Hematopoietic multipotent progenitor cell treated with erythropoietin and hydrocortisone succinate and interleukin-3 and kit ligand, for 17 days (in vitro differentiated cells): ENCODE measurements at places on chromosomes 5 and 9.
A peak's percentile ranks its signal among the peaks of the same experiment; 100 is the strongest.

DNA sequence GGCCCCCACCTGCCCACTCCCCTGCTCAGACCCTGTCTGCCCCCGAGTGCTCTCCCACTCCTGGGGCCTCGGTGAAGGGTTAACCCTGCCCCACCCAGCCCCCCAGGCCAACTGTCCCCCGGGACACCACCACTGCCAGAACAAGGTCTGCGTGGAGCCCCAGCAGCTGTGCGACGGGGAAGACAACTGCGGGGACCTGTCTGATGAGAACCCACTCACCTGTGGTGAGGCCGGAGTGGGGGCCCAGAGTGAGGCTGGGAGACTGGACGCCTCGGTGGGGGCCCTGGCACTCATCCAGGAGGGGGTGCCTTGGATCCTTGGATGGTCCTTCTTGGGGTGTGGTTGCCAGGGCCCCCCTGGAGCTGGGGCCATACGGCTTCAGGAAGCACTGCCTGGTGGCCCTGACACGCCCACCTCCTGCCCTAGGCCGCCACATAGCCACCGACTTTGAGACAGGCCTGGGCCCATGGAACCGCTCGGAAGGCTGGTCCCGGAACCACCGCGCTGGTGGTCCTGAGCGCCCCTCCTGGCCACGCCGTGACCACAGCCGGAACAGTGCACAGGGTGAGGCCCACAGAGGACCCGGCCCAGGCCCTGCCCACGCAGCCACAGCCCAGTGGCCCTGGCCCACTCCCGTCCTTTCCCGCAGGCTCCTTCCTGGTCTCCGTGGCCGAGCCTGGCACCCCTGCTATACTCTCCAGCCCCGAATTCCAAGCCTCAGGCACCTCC lies 2.1 kb downstream of the MAMDC4 start:
- no peak for DNase-seq

DNA sequence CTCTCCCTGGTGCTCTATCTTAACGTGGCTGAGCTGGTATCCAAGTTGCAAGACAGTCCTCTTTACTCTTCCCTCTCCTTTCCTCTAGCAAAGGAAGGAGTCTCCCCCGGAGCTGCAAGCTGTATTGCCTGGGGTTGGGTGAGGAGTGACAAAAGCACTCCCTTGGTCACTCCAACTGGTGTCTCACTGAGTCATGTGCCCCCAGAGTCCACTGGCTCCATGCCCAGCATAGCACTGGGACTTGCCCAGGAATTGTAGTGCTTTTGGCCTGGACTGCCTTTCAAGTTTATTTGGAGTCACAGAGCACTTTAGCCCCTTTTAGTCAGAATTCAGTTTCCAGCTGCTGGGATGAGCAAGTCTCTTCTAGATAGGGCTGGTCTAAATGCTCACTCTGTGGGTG lies 82.6 kb upstream of the FST start:
- DNase-seq, result no peak

GRCh38 chr9:112176524-112176923 lies 1.4 kb upstream of the SUSD1 start:
- DNase-seq, result no peak

- DNase-seq, result no peak
These were observed 134.1 kb downstream of the SEMA6A start for GRCh38 chr5:116440457-116441001.

- DNase-seq, result no peak
These were observed 158.9 kb downstream of the AUH start for GRCh38 chr9:91202736-91203283.

GRCh38 chr5:10563110-10563944 lies 543 bp upstream of the ANKRD33B start:
- no peak for DNase-seq

GRCh38 chr5:167233507-167234220 lies 1057.8 kb upstream of the WWC1 start:
- DNase-seq, result no peak

GRCh38 chr5:111790295-111790694 lies 33.3 kb upstream of the NREP start:
- DNase-seq, result no peak

DNA sequence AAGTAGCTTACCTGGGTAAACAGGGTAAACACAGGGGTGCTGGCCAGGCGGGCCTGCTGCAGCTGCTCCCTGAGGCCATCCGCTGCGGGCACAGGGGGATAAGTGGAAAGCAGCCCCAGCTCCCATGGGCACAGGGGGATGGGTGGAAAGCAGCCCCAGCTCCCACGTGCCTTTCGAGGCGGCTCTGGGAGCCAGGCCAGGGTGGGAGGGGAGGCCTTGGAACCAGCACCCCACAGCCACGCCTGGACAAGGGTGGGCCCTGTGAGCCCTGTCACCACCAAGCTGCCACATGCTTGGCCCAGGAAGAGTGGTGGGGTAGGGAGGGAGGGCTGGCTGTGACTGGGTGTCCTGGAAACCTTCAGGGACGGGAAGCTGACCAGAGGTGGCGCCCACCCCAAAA lies 7.8 kb upstream of the CARD9 start:
- no peak for DNase-seq

GRCh38 chr5:159605585-159605984 lies 275.3 kb upstream of the IL12B start:
- DNase-seq, result no peak

DNA sequence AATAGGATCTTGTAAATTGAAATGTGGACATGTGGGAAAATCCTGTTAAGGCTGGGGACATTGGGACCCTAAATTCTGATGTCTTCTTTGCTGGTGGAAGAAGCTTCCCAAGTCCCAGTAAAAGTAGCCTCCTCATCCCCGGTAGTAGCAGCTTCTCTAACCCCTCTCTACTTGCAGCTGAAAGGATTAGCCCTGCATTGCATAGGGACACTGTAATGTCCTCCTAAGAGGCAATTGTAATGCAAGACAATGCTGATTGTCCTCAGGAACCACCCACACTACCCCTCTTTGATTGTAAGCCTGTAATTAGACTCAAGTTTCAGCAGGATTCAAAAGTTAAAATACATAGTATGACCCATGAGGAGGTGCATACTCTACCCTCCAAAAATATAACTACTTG lies 1938.4 kb upstream of the C9orf72 start:
- no peak for DNase-seq

- no peak for DNase-seq
These were observed at the start of gene SLC27A6 for GRCh38 chr5:128965011-128965637. TSS of gene SLC27A6 (plus strand) at chr5:128965488. CDS start at chr5:128966138, 650 bp downstream.

GRCh38 chr5:133265720-133266526 lies 214.1 kb downstream of the HSPA4 start:
- no peak for DNase-seq

GRCh38 chr5:151595411-151595826 lies 4.3 kb upstream of the FAT2 start:
- DNase-seq, result no peak

GRCh38 chr9:87875831-87876545 lies 6.7 kb upstream of the SPATA31E1 start:
- no peak for DNase-seq

DNA sequence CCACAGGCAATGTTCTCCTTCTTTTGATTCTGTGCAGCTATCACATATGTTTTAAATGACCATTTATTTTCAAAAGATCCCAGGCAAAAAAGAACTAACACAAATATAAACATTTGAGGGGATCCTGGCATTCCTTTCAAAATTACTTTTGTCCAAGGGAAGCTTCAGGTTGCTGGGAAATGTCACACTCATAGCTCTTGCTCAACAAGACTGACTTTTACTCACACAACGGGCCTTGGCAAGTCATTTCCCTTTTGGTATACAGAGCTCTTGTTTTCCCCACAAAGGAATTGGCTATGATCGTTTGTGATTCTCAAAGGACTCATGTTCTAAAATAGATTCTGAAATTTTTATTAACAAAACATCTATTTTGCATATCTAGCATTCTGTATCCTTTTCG lies 4.5 kb upstream of the PALM2AKAP2 start:
- no peak for DNase-seq

DNA sequence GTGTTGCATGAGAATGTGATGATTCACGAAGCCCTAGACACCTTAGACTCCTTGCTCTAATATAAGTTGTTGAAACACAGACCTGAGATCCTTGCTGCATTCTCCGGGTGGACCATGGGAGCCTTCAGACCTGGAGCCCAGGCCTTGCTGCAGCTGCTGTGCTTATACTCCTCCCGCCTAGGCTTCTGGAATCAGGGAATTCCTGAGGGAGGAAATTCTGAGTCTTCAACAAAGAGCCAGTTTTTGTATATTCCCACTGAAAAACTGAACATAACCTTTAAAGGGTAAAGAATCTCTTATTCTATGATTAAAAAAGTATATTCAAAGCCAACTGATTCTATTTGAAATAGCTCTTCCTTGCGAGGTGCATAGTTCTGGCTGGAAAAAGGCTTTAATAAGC lies 245.1 kb upstream of the ELAVL2 start:
- DNase-seq, result no peak

DNA sequence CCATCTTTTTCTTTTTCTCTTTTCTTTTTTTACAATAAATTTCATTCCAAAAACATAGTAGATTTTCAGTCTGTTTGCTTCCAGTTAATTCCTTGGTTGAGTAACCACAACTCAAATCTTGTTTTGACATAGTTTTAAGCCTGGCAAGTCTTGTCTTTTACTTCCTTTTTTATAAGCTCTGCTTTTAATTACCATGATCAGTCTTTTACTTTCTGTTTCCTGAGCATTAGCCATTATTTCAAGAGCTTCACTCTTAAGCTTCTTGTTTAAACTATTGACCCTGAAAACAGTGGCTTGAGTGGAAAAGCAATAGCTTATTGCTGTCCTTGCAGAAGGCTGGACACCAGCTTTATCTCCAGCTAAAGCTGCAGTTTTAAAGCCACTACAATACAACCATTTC lies 1363.3 kb downstream of the MAT2B start:
- DNase-seq, result no peak

GRCh38 chr9:101705135-101705661 lies 33.2 kb downstream of the GRIN3A start:
- DNase-seq, result peak; percentile 51

- DNase-seq, result no peak
These were observed 158.0 kb downstream of the PAX5 start for GRCh38 chr9:36876056-36876455.

DNA sequence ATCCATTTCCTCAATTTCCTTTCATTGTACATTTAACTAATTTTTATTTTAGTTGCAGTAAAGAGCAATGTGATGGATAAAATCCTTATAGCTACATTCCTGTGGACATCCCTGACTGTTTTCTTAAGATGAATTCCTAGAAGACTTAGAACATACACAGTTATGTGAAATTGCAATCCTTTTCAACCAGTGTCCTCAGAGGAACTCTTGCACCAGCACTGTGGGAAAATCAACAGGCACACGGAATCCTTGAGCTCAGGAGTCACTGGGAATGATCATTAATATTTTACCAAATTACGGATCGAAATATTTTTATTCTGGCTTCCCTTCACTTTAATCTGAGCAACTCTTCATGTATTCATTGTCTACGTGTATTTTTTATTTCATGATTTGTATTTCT lies 901.9 kb upstream of the WWC1 start:
- no peak for DNase-seq

DNA sequence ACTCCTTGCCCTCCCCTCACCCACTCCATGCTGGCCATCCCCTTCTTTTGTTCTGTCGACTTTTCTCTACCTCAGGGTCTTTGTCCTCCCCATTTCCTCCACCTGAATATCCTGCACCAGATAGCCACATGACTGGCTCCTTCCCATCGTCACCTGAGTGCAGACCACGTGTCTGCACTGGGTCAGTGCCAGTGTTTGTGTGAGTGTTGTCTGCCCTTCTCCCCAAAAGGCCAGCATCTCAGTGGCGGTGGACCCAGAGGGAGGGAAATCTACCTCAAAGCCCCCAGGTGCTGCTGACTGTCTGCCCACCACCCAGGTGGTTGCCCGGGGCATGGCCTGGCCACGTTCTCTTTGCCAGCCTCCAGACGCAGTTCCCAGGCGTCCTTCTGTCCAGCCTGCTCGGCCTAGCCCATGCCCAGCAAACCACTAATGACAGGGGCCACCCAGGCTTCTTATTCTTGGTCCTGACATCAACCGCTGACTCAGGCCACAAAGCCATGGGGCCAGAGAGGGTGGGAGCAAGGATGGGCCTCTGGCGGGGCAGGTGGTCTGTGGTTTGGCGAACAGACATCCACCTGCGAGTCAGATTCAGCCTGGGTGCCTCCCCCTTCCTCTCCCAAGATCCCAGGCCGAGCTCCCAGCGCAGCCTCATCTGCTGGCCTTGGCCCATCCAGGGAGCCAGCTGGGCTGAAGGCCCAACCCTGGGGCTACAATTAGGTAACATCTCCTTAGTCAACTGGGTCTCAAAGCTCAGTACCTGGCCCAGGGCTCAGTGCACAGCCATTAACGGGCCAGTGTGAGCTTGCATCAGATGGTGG lies 5.5 kb upstream of the NINJ1 start:
- DNase-seq, result no peak

- no peak for DNase-seq
These were observed 144.8 kb upstream of the DHFR start for GRCh38 chr5:80799573-80799972.

GRCh38 chr5:123518111-123518510 lies 6.1 kb downstream of the CSNK1G3 start:
- DNase-seq, result no peak

- DNase-seq, result no peak
These were observed 32.9 kb upstream of the PSD2 start for GRCh38 chr5:139762615-139763170.

DNA sequence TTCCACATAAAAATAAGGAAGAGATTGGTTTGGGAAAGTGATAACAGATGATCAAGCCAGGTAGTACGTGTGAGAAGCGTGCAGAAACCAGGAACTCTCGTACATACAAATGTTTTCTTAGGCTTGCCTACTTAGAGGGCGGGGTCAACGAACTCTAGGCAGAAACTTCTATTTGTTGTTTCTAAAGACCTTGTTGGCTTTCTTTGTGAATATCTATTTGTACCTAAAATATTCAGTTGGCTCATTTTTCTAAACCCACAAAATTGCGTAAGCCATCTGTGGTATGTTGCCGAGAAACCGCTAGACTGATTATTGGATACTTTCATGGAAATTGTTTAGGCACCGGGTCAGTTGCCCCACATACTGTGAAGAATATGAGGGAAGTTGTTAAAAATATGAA lies 458.5 kb downstream of the MAT2B start:
- DNase-seq, result no peak

GRCh38 chr5:177968661-177969211 lies 27.3 kb downstream of the PROP1 start:
- DNase-seq, result no peak

DNA sequence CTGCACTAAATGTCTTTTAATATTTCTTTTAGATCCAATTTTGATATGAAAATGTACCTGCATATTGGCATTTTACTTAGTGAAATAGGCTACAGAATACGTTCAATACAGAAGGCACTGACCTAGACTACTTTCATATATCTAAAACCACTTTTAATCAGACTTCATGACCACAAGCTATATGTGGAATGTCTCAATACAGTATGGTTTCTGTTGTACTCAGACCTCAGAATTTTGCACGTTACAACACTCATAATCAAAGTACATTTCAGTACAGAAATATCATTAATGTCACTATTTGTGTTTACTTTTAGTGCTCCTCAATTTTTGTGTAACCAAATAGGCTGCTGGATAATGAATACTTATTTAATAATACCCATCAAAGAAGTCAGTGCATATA lies 74.8 kb downstream of the MEF2C start:
- no peak for DNase-seq

GRCh38 chr5:173746047-173746646 lies 129.7 kb upstream of the BOD1 start:
- no peak for DNase-seq

- no peak for DNase-seq
These were observed 22.5 kb downstream of the PAX5 start for GRCh38 chr9:37011530-37011929.

- peak; percentile 30 for DNase-seq
These were observed 31.8 kb downstream of the ERMP1 start for GRCh38 chr9:5800969-5801738.

GRCh38 chr9:90368928-90369327 lies 273.7 kb downstream of the DIRAS2 start:
- no peak for DNase-seq

- DNase-seq, result no peak
These were observed 346.4 kb upstream of the FAM174A start for GRCh38 chr5:100188778-100189177.
